Ovary (tissue), 10 donors: ENCODE measurements at places on chromosomes 7 and 10. TPM values are rescaled to one million over a fixed set of nuclear protein-coding genes. Genes with fewer than 3 reads are reported as not detected.

DNA sequence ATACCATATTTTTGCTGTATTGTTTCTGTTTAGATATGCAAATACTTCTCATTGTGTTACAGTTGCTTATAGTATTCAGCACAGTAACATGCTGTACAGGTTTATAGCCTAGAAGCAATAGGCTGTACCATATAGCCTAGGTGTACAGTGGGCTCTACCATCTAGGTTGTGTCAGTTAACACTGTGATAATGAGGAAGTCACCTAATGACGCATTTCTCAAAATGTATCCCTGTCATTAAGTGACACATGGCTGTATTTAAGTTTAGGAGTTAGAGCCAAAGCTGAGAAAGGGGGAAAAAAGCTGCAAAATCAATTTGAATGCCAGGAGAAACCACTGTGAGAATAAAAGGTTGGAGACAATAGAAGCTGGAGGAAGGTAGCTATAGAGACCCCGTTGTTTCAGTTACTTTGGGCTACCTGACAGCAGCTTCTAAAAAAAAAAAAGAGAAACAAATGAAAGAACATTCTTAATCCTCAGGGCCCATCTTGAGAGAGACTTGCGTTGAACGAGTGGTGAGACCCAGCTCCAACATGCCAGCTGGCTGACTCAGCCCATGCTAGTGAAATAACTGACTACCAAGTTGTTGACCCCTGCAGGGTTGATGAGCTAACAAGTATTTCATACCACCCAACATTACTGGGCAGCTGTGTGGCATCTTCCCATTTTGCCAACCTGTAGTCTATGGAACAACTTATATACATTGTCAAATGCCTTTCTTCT lies 8.7 kb downstream of the STARD3NL start:
- no peak for DNase-seq

DNA sequence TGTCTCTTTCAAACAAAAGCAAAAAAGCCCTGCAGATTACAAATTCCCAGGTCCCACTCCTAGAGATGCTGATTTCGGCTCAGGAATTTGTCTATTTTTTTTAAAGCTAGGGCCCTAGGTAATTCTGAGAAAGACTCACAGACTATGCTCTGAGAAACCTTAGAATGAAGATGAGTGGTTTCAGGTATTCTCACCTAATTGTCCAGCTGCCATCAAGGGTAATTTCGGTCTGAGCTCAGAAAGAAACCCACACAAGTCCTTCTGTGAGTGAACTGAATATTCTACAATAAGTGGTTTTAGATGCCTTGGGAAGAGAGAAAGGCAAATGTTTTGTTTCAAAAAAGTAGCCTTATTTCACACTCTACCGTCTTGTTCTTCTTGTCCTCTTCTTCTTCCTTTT lies 45.7 kb downstream of the DCLRE1A start:
- DNase-seq = no peak

- no peak for DNase-seq
These were observed 152.0 kb downstream of the SLC16A9 start for GRCh38 chr10:59557642-59558041.

GRCh38 chr10:4313051-4313450 lies 513.0 kb upstream of the AKR1E2 start:
- no peak for DNase-seq

- DNase-seq = no peak
These were observed 74.5 kb downstream of the DNAJC1 start for GRCh38 chr10:21929070-21929469.

Gene NKX1-2
- not detected for total RNA-seq

Gene KLHL7
- total RNA-seq = 31.8 TPM
